Nasal cavity respiratory epithelium epithelial cell of viscerocranial mucosa (primary cell): ENCODE measurements at places on chromosomes 16 and 17. TPM values are rescaled to one million over a fixed set of nuclear protein-coding genes. Genes with fewer than 3 reads are reported as not detected.

The LLGL2 gene
- total RNA-seq, result 36.4 and 46.8 TPM in 2 replicates

The CBLN1 gene
- not detected in 2 replicates for total RNA-seq

The TTLL6 gene
- total RNA-seq, result not detected in 2 replicates

The TNP2 gene
- total RNA-seq, result not detected in 2 replicates

The RTN4RL1 gene
- 0.34 and 0.71 TPM in 2 replicates for total RNA-seq

The FOXO3B gene
- total RNA-seq, result 2.1 and 3.0 TPM in 2 replicates

The SEPTIN12 gene
- not detected in 2 replicates for total RNA-seq

The DCXR gene
- 40.5 and 110 TPM in 2 replicates for total RNA-seq

The MRPS7 gene
- 51.7 and 77.2 TPM in 2 replicates for total RNA-seq

The TM4SF5 gene
- total RNA-seq, result not detected in 2 replicates
